Activated CD4-positive, alpha-beta T cell treated with anti-CD3 and anti-CD28 coated beads for 36 hours (primary cell): ENCODE measurements at places on chromosomes 5 and 9.
A peak's percentile ranks its signal among the peaks of the same experiment; 100 is the strongest.

- no peak for DNase-seq
Observed at GRCh38 chr9:107888773-107889227, 399.2 kb upstream of the KLF4 start.

GRCh38 chr5:95842854-95843544 is 20.5 kb upstream of the GLRX start:
- DNase-seq = peak; percentile 83

DNA sequence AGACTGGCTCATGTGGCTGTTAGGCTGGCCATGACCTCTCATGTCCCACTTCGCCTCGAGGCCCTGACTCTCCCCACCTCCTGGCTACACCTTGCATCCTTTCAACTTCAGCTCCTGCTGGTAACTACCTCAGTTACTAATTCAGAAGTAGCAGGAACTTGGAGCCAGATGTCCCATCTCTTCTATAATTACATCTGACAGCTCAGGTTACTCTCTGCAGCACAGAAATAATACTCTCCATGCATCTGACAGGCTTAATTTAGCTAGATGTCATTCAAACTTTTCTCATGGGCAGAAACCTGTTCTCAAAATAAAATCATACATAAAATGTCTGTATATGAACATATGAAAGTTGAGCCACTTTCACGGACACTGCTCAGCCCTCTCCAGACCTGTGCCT is 92.2 kb upstream of the IL33 start:
- no peak for DNase-seq

- DNase-seq = no peak
Observed at GRCh38 chr9:7375013-7375511, 424.5 kb downstream of the DMAC1 start.

- DNase-seq = no peak
Observed at GRCh38 chr5:30034870-30035269, 1158.6 kb upstream of the CDH6 start.

GRCh38 chr5:154587123-154588026 is 109.3 kb upstream of the HAND1 start:
- no peak for DNase-seq

- DNase-seq = peak; percentile 37
Observed at GRCh38 chr9:37301042-37301853, 121.2 kb upstream of the GRHPR start.
